ENCODE measurements at places on chromosomes 1 and 21.

- no peak for DNase-seq
Observed at GRCh38 chr1:42167611-42168390, 3.3 kb upstream of the GUCA2A start.

- no peak for DNase-seq
Observed at GRCh38 chr1:55886856-55887712, 671.9 kb upstream of the USP24 start.

- DNase-seq = no peak
Observed at GRCh38 chr1:24984300-24984699, 54.2 kb upstream of the RUNX3 start.

DNA sequence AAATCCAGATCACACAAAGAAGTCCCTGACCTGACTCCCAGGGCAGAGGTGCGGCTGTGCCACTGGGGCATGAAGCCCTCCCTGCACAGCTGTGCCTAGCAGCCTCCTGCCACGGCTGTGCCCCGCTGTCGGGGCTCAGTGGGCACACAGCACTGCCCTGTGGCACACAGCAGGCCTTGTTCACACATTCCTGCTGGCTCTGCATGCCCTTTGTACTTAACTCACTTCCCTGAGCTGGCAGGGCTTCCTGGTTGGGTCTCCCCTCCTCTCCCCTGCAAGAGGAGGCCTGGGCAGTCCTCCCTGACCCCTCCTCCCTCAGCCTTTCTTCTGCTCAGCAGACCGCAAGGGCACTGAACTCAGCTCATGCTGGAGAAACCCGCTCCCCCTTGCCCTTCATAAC, 14.8 kb downstream of the LHX4 start:
- DNase-seq = no peak

- no peak for DNase-seq
Observed at GRCh38 chr1:33443080-33443704, 12.3 kb upstream of the PHC2 start.

- DNase-seq = peak; percentile 52
Observed at GRCh38 chr1:209768354-209768774, 12.5 kb downstream of the TRAF3IP3 start.

GRCh38 chr1:24724345-24725208, 20.7 kb upstream of the CLIC4 start:
- no peak for DNase-seq

GRCh38 chr1:30604801-30605440, 118.5 kb downstream of the MATN1 start:
- no peak for DNase-seq

- no peak for DNase-seq
Observed at GRCh38 chr1:228980232-228980937, 245.1 kb downstream of the RHOU start.

- no peak for DNase-seq
Observed at GRCh38 chr1:208088319-208088718, 155.9 kb downstream of the PLXNA2 start.

- no peak for DNase-seq
Observed at GRCh38 chr1:229368347-229368746, 25.5 kb upstream of the CCSAP start.

DNA sequence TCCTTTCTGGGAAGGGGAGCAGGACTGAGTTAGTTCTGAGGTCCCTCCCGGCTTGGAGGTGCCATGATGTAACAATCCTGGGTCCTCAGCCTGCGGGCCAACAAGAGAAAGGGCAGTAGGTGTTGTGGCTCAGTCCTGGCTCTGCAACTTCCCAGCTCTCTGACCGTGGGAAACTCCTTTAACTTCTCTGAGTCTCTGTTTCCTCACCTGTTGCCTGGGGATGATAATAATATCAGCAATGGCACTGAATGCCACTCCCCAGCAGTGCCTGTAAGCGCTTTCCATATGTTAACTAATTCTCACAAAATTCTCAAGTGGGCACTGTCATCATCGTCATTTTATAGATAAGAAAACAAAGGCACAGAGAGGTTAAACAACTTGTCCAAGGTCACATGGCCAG, 2.3 kb downstream of the PADI3 start:
- no peak for DNase-seq

DNA sequence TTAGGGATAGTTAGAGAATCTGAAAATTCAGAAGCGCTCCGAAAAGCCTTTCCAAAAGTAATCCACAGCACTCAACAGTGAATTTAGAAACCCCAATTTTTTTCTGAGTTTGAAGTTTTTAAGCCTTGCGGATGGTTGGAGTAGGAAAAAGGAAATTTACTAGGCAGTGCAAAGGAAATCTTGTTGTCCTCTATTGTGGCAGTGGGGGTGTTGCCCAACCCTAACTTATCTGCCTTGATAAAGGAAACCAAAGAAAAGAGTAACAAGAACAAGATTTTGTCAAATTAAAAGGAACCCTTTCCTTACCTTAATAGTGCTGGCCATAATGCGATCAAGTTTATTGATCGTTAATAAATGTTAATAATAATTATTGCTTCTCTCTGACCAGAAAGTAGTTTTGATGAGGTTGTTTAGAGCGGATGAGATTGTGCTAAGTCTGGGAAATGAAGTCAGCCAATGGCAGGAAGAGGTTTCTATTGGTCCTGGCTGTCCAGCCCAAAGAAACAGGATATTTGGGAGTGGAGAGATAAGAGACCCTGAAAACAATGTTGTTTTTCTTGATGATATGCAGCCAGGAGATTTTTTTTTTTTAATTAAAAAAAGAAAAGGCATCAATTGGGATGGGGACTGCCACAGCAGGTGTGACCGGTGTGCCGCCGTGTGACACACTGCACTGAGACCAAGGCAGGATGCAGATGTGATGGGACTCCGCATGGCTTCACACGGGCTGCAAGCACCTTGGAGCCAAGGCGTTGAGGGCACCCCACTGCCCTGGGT, at the start of gene ERG:
Gene ERG, minus strand, starts transcription at position 421 of the 777 bp plus-strand sequence. Its CDS starts 97 bp downstream, at position 324.
- DNase-seq = no peak

DNA sequence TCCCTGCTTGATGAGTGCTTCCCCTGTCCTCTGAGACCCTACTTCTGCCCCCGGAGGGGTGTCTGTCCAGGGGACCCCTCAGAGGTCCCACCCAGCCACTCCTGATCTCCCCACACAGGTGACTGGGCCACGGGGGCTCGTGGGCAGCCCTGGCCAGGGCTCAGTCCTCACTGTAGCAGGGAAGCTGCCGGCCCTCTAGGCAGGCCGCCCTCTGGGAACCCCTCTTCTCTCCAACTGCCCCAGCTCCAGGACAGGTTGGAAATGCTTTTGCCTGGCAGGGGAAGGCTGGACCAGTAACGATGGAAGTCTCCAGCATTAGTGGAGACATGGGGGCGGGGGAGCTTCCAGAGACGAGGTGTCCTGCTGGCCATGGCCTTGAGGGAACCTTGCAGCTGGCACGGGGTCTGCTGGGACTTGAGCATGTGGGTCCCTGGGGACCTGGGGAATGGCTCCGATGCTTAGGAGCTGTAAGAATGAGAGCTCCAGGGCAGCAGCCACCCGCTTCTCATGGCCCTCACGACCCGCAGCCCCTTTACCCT, 3.1 kb upstream of the FNDC10 start:
- DNase-seq = no peak

- peak; percentile 53 for DNase-seq
Observed at GRCh38 chr1:160085686-160086455, 4.5 kb downstream of the KCNJ9 start.

GRCh38 chr1:6490181-6491080, 1.0 kb downstream of the PLEKHG5 start:
- no peak for DNase-seq

DNA sequence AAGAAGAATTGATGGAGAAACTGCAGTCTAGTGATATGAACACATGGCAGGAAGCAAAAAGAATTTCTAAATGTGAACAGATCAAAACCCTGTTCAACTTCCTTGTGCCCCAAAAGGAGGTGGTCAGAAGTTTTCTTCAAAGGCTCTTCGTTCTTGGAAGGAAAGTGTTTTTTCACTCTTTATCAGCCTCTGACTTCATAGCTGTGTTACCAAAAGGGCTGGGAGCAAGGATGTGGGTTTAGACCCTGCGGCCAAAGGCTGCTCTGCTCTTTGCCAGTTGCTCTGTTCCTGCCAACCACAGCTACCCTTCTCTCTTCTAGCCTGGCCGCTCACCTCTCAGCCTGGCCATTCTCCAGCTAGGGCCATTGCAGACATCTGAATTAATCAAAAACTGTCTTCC, 53.8 kb downstream of the PTGER3 start:
- no peak for DNase-seq

DNA sequence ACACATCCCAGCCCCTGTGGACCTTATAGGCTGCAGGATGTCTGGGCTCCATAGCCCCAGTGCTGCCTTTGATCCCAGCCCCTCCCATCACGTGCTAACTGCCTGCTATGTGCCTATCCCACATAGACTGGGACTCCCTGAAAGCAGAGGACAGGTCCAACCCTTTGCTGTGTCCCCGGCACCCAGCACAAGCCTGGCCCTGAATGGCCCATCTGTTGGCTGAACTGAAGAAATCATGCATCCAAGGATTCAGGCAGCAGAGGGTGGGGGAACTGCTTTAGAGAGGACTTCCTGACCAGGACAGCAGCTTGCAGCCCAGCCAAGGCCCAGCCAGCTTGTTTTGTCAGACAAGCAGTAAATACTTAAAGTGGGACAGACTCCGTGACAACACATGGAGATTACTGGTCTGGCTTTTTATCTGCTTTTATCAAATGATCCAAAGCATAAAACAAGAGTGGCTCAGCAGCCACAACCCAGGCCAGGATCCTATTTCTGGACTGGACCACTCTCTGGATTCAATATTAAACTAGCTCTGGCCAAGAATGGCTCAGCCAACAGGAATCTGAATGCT, 69.3 kb downstream of the GLIS1 start:
- no peak for DNase-seq

DNA sequence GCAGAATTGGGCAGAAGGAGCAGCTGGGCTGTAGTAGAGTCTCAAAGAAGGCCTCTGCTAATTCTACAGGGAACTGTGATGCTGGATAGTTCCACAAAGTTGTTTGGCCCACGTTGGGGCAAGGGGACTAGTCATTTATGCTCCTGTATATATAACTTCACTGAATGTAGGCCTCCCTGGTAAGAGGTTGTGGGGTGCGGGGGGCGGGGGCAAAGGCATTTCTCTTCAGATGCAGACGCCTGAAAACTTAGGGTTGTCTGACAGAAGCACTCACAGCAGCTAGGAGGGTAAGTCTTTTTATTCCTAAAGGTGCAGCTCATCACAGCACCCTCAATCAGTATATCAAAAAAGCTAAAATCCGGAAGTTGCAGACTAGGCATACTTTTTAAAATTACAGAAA, 38.5 kb upstream of the DENND1B start:
- no peak for DNase-seq

DNA sequence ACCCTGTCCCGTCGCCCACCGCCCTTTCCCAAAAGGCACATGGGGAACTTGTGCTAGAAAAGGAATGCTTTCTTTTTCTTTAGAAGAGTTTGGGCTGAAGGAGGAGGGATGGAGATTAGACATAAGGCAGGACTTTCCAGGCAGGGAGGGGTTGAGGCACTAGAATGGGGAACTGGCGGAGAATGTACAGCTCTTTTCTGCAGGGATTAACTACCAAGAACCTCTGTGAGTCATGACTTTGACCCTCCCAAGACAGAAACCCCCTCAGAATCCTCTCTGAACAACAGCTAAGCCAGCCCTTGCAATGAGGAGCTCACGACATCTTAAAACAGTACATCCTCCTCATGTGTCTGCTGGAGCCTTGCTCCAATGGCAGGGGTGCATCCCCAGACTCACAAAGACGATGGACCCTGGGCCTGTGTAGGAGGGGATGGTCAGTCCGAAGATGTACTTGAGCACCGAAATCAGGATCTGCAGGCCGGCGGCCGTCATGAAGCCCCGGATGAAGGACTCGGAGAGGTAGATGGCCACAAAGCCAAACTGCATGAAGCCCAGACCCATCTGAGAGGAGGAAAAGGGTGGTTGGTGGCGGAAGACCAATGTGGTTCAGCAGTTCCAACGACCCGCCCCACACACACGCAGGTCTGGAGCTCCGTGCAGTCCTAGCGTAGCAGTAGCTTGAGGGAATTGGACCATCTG, 13.6 kb downstream of the SLC26A9 start:
- no peak for DNase-seq

- no peak for DNase-seq
Observed at GRCh38 chr1:229768232-229768631, 142.2 kb downstream of the URB2 start.

DNA sequence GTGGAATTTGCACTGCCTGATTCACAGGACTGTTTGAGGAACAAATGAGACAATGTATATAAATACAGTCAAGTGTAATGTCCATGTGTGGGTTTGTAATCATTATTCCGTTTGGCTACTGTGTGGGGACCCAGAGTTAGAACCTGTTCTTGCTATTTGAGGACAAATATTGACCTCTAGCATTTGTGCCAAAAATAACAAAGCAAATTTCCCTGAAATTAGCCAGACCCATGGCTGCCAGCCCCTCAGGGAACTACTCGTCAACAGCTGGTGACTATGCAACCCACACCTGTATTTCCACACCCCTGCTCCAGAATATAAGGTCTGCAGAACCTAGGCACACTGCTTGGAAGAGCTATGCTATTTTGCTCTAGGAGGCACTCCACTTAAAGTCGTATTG, 70.7 kb downstream of the KCNJ6 start:
- no peak for DNase-seq
